Activated T-cell treated with anti-CD3 and anti-CD28 coated beads for 1 hour (primary cell): ENCODE measurements at places on chromosomes 5 and 9.
A peak's percentile ranks its signal among the peaks of the same experiment; 100 is the strongest.

GRCh38 chr9:2125906-2126305, 110.8 kb downstream of the SMARCA2 start:
- DNase-seq, result no peak

GRCh38 chr5:143262393-143263174, 140.9 kb downstream of the NR3C1 start:
- DNase-seq, result no peak

DNA sequence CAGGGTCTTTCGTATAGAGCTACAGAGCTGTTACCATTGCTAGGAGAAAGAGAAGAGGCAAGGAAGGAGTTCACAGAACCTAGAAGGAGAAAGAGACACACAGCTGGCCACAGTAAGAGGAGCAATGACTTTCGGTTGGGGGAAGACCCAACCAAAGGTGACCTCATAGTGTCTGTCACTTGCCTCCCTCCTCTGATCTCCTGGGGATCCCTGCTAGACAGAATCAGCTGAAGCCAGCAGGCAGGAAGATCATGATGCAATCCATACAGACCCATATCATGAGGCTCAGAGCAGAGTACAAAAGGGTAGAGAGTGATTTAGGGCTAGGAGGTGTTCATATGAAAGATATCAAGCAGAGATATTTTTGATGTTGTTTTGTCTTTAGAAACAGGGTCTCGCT, 26.0 kb upstream of the EPB41L4B start:
- no peak for DNase-seq

- DNase-seq, result no peak
These were observed 49.9 kb upstream of the SHB start for GRCh38 chr9:38118862-38119438.

DNA sequence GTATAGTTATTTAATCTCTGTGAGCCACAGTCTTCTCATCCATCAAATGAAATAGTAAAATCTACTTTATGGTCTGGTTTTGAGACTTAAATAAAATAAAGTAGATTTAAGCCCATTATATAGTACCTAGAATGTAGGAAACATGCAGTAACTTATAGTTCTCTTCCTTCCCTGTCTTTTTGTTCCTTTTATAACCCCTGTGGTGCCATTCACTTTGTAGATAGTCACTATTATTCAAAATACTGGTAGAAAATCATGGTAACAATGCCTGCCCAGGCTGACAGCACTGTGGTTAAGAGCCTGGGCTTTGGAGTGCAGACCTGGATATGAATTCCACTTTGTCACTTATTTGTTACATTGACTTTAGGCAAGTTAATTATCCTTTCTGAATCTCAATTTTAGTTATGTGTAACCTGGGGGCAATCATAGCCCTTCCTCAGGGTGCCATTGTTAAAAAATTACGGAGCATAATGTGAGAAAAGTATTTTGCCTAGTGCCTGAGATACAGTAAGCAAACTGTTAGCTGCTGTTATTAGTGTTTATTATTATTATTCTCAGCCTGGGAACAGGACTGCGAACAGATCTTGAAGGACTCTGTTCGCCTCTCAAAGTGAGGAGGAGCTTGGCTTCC, 100.4 kb downstream of the RALGPS1 start:
- no peak for DNase-seq

DNA sequence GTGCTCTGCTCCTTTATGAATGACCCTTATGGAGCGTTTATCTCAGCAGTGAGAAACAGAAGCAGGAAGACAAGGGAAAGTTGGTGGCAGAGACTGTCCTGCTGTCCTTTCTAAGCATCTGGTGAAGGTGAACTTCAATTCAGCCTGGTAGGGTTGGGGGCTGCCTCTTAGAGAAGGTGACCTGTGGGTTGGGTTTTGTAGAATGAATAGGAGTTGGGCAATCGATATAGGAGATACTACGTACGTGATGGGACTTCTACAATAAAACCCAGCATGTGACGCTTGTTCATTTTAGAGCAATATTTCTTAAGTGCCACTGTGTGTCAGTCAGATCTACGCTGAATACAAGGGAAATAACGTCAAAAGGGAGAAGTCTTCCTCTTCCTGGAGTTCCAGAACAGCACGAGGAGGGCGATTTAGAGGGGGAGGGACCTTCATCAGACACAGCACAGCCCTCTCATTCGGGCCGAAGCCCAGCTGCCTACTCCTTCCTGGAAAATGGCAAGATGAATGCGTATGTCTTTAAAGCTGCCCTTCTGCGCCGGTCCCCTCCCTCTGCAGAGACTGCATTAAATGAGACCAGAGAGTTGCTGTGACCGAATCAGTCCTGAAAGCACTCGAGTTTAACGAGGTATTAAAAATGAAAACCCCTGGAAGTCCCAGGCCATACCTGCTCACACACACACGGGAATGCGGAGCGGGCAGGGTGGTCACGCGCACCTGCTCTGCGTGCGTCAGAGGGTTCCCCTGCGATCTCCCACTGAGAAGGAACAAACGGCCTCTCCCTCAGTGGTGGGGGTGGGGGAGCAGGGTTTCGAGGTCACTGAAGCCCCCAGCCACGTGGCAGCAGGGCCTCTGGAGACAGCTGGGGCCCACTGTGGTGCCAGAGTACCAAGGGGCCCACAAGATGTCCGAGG, 85.3 kb upstream of the SARDH start:
- DNase-seq, result no peak

GRCh38 chr9:36137392-36138004, 965 bp downstream of the GLIPR2 start:
- DNase-seq, result no peak

GRCh38 chr5:3428334-3428733, 167.3 kb upstream of the IRX1 start:
- DNase-seq, result no peak

DNA sequence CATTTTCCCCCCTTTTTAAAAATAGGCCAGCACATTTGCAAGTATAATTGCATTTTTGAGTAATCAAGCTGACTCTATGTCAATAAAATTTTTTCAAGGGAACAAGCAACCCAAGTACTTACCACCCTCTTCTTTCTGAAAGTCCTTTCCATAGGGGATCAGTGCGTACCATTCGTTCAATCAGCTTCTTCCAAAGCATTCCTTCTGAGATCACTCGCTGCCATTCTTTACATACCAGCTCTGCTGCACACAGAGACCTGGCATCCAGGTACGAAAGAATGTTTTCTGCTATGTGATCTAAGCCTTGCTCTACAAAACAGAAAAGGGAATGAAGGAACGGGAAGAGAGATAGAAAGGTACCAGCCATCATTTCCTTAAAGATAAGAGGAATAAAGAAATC, 106.6 kb downstream of the FBXW11 start:
- no peak for DNase-seq

GRCh38 chr5:130541617-130542221, 623.3 kb downstream of the HINT1 start:
- DNase-seq, result no peak

DNA sequence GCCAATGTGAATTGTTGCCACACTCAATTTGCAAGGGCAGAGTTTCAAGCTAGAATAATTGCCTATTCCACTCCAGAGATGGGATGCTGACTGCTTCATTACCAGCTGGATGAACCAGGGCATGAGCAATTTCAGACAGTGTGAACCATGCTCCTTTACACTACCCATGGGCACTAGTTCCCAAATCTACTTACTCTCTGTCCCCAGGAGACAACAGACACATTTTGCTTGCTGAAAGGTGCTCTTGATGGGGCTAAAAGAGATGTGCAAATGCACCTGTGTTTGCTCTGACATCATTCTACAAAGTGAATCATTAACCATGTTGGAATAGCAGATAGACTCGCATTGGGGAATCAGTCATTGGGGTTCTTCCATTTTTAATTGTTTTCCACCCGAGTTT, 522.3 kb upstream of the NUDT12 start:
- no peak for DNase-seq

- no peak for DNase-seq
These were observed 39.4 kb downstream of the HOMER1 start for GRCh38 chr5:79474367-79475151.

- DNase-seq, result no peak
These were observed 809.0 kb downstream of the KCTD16 start for GRCh38 chr5:144979516-144980264.

DNA sequence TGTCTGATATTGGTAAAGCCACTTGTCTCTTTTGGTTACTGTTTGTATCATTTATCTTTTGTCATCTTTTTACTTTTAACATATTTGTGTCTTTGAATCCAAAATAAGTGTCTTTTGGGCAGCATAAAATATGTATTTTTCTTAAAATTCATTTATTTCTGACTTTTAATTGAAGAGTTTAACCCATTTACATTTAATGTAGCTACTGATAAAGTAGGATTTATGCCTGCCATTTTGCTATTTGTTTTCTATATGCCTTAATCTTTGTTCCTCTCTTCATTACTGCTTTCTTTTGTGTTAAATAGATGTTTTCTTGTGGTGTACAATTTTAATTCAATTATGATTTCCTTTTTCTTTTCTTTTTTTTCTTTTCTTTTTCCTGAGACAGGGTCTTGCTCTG, 60.9 kb downstream of the ESM1 start:
- no peak for DNase-seq

DNA sequence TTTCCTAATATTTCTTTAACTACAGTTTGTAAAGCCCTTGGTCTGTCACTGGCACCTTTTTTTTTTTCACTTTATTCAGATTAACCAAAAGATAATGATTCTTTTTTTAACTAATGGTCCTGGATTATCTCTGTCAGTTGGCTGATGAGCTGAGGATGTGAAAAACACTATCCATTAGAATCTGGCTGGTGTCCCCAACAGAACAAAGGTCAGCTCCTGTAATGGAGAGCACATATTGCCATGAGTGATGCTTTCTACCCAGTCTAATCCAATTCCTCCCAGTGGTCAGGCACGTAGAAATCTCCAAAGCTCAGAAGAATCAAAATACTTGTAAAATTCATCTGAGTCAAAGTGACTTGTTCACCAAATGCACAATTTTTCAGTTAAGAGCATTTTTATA, 491.7 kb upstream of the PIK3R1 start:
- no peak for DNase-seq

GRCh38 chr5:128155776-128156175, 72.2 kb downstream of the SLC12A2 start:
- DNase-seq, result no peak

GRCh38 chr5:151154931-151155774, 2.4 kb downstream of the ANXA6 start:
- DNase-seq, result peak; percentile 50

- no peak for DNase-seq
These were observed 2.8 kb upstream of the ECM2 start for GRCh38 chr9:92538541-92538940.

DNA sequence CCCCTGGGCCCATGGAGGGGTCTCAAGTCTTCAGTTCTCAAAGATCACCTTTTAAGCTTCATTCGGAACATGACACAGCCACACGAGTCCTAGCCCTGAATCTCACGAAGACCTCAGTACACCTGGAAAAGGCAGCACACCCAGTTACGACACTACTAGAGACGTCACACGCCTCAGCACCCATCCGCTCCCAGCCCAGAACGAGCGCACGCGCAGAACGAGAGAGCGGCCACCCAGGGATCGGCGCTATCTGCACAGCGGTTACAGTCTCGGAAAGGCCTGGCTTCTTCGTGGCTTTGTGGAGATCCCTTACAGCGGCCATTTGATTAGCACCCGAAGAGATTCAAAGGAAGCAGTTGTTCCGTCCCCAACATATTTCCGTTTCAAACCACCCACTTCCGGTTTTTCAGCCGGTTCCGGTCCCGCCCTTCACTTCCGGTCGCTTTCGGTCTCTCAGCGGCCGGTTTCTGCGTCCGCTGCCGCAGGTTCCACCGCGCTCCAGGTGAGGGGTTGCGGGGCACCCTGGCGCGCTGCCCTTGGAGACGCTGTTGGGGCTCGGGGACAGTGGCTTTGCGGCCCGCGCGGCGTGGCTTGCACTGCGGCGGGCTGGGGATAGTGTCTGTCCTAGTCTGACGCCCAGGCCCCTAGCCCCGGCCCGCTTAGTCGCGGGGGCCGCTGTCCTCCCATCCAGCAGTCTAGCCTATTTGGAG, at the start of gene UBLCP1:
UBLCP1 (plus strand) TSS at position 432 of the 710 bp plus-strand sequence. CDS start 5,626 bp downstream, outside the sequence.
- peak; percentile 61 for DNase-seq

DNA sequence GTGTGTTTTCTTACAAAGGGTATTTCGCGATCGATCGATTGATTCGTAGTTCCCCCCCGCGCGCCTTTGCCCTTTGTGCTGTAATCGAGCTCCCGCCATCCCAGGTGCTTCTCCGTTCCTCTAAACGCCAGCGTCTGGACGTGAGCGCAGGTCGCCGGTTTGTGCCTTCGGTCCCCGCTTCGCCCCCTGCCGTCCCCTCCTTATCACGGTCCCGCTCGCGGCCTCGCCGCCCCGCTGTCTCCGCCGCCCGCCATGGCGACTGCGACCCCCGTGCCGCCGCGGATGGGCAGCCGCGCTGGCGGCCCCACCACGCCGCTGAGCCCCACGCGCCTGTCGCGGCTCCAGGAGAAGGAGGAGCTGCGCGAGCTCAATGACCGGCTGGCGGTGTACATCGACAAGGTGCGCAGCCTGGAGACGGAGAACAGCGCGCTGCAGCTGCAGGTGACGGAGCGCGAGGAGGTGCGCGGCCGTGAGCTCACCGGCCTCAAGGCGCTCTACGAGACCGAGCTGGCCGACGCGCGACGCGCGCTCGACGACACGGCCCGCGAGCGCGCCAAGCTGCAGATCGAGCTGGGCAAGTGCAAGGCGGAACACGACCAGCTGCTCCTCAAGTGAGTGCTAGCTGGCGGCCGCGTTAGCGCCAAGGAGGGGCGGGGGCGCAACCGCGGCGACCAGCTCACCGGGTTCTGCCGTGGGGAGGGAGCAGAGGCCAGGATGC, 480 bp downstream of the LMNB1 start:
- DNase-seq, result peak; percentile 46

DNA sequence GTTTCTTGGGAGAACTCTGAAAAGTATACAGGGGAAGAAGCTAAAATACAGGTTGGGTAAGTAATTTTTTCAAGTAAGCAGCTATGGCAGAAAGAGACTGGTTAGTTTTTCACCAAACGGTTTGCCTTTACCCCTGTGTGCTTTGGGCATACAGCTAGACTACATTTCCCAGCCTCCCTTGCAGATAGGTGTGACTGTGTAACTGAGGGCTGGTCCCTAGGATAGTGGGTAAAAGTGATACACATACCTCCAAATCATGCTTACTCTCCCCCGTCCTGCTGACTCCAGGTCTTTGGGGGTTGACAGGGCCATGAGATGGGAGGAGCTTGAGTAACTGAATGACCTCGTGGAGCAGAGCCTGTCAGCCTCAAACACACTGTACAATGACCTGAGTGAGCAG, 208.6 kb upstream of the GDNF start:
- no peak for DNase-seq

DNA sequence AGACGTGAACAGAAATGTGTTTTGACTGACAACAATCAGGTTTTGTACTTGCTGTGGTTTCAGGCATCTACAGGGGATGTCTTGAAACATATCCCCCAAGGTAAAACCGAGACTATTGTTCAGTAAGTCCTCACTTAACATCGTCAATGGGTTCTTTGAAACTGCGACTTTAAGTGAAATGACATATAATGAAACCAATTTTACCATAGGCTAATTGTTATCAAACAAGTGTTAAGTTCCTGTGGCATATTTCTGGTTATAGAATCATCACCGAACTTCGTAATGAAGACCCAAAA, 16.4 kb upstream of the OMD start:
- no peak for DNase-seq

- no peak for DNase-seq
These were observed 85.4 kb upstream of the CPEB4 start for GRCh38 chr5:173802670-173803165.
